Left ventricle myocardium superior (tissue), 1 donor: ENCODE measurements at places on chromosomes 6 and 20. TPM values are rescaled to one million over a fixed set of nuclear protein-coding genes. Genes with fewer than 3 reads are reported as not detected.

TBX18 gene
- total RNA-seq: 7.1 TPM

LY86 gene
- 1.1 TPM for total RNA-seq

RAD21L1 gene
- not detected for total RNA-seq

SYCP2L gene
- total RNA-seq: 1.1 TPM

SEMG2 gene
- total RNA-seq: not detected

SLC2A10 gene
- total RNA-seq: 1.9 TPM

LPA gene
- not detected for total RNA-seq

SEL1L2 gene
- 0.40 TPM for total RNA-seq

FGD2 gene
- 8.0 TPM for total RNA-seq

RXRB gene
- 41.2 TPM for total RNA-seq

LINC00237 gene
- total RNA-seq: not detected

NFATC2 gene
- 2.3 TPM for total RNA-seq

NHLRC1 gene
- 1.3 TPM for total RNA-seq

RBM24 gene
- total RNA-seq: 223 TPM

LY6G5B gene
- total RNA-seq: 3.9 TPM
